ENCODE measurements at places on chromosomes 6 and 20.

- DNase-seq: no peak
These were observed 702.9 kb downstream of the TENT5A start for GRCh38 chr6:81049425-81050042.

GRCh38 chr20:56442389-56443365, 25.8 kb upstream of the RTF2 start:
- no peak for DNase-seq

DNA sequence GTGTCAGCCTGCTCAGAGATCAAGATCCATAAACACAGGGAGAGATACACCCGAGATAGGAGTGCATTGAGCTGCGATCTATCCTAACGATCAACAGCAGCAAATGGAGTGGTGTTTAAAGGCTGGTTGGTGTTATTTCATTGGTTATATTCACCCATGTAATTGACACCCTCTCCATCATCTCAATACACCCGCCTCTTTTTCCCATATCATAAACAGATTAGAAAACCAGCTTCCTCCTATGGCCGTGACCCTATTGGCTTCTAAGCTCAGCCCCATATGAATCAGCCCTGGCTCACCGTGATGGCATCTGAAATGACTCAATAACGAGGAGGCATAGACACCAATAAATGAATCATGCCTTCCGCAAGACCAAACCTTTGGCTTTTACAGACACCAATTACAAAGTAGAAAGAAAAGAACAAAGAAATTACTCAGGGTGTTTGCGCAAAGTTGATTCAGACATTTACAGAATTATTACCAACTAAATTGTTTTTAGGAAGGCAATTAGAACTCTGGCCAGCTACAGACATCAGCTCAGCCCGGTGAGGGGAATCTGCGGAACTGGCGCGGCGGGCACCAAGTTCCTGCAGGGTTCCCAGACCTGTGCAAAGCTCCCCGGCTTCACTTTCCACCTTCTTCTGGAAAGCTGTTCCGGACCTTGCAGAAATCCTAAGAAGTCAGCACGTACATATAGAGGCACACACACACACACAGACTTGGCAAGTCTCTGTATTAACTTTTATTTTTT, 11.5 kb downstream of the PMEPA1 start:
- no peak for DNase-seq

GRCh38 chr6:17863901-17864754, 123.3 kb downstream of the KIF13A start:
- DNase-seq: no peak

GRCh38 chr20:45087097-45087790, 13.7 kb downstream of the KCNS1 start:
- no peak for DNase-seq

Measured in right forelimb (tissue), 1 donor.